Fibroblast of skin of left biceps (primary cell): ENCODE measurements at places on chromosomes 2 and 18.

DNA sequence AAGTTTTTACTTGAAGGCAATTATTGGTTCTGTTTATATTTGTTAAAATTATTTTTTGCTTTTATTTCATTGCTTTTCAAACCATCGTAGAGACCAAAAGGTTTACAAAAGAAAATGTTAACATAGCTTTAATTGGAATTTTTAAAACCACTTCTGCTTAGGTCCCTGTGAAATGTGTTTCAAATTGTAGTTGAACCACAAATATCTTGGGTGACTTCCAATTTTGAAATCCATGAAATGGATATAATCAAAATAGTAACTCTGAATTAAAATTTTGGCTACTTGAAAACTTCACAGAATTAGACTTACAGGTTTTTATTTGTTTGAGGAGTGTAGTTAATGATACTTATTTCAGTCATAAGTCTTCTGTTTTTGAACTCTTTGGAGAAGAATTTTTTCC lies 3.1 kb upstream of the SPAG16 start:
- DNase-seq: peak; percentile 60

GRCh38 chr2:73968357-73968937 lies 16.3 kb upstream of the TET3 start:
- DNase-seq: no peak

DNA sequence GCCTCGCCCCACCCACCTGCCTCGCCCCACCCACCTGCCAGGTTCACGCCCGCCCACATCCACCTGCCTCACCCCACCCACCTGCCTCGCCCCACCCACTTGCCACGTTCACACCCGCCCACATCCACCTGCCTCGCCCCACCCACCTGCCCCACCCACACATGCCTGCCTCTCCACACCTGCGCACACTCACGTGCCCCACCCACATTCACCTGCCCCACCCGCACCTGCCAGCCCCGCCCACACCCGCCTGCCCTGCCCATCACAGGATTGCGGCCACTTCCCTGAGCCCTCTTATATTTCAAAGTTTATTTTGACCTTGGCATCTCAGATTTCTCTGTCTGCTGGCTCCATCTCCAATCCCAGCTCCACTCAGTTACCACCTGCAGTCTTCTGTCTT lies 217.5 kb upstream of the SOX11 start:
- DNase-seq: no peak

- DNase-seq: no peak
Observed at GRCh38 chr2:186256540-186256939, 229.5 kb upstream of the ZC3H15 start.

- DNase-seq: no peak
Observed at GRCh38 chr2:196159221-196159892, 12.0 kb downstream of the STK17B start.

DNA sequence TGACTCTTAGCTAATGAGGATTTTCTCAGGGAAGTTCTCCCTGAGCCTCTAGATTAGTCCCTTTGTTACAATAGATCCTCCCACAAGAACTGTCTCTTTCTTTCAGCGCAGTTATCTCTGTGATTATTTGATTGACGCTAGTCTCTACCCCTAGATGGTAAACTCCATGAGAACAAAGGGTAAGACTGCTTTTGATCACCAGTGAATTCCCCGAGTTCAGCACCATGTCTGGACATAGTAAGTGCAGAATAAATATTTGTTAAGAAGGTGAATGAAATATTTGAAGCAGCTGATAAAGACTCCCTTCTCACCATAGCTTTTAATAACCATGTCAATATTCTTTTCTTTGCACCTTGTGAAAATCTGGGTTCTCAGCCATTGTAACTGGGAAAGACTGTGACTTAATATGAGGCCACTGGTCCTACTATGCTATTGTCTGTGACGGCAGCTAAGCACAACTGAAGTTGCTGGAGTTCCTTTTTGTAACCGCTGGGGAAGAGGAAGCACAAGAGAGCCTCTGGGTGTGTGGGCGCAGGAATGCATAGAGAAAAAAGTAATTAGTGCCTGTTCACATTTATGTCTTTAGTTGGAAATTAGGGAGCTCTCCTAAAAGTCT lies 214.7 kb downstream of the TGIF1 start:
- DNase-seq: no peak

GRCh38 chr2:234133004-234133403 lies 82.5 kb downstream of the SPP2 start:
- peak; percentile 45 for DNase-seq

DNA sequence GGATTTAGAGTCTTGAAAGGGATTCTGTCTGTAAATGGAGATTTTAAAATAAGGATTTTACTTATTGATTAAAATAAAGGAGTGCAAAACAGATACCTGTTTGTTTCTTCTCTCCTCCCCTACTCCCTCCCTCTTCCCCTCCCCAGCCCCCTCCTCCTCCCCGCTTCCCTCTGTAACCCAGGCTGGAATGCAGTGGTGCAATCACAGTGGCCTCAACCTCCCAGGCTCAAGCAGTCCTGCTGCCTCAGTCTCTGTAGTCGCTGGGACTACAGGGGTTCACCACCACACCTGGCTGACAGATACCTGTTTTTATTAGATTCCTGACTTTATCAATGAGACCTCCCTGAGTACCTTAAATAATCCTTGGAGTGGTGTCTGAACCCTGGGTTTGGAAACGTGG lies 57.1 kb downstream of the OXER1 start:
- no peak for DNase-seq

DNA sequence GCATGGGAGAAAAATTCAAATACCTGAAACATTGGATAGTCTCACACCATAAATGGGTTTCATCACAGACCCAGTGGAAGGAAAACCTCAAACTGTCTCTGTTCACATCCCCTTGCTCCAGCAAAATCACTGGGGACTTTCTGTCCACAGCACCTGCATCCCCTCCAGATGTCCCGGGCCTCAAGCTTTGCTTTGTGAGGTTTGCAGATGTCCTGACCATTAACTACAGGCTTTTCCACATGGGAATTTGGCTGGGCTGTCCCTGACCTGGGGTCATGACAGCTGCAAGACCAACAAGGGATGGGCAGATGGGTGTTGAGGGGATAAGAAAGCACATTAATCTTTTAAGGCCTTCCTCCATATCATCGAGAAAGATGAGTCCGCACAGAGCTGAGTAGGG lies 427.9 kb downstream of the TXNL1 start:
- DNase-seq: no peak

GRCh38 chr2:137367361-137367760 lies 596.9 kb upstream of the HNMT start:
- DNase-seq: no peak

- no peak for DNase-seq
Observed at GRCh38 chr18:35026407-35027061, 14.7 kb upstream of the MAPRE2 start.

DNA sequence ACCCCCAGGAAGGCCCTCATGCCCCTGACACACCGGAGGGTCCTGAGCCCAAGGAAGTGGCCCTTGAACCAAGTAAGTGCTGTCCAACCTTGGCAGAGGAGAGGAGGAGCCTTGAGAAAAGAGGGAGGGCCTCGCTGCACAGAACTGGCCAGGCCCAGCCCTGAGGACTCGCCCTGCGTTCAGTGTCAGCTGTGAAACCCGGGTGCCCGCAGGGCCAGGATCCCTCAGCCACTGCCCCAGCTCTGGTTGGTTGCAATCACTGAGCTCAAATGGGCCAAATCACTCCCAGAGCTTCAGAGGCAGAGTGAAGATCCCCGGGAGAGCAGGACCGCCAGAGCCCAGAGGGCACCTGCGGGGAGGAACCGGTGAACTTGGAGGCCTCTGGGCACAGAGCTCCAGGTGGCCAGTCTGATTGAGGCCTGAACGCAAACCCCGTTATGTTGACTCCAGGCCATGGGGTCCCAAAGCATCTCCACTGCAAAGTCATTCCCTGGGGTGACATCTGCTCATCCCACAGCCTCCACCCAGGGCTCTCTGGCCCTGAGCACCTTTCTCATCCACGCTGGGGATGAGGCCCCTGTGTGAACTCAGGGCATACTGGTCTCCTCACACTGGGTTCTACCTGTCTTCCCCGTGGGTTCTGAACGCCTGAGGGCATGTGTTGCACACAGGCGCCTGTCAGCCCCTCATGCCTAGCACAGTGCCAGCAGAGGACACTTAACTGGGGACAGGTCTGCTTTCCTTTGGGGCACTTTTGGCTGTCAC lies 11.9 kb downstream of the GBX2 start:
- no peak for DNase-seq

DNA sequence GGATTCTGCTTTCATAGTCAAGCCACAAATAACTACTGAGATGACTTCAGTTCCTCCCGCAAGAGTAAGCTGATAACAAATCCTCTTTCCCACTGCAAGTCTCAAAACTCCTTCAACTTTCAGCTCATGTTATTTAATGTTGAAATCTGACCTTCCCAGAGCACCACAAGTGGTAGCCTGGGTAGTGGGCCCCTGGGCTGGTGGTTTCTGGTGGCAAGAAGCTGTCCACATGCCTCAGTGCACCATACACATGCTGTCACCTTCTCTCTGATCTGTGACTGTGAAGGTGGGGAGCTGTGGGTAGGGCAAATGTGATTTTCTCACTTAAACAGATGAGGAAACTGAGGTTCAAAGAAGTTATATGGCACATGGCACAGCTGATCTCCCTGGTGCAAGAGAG lies 246.1 kb upstream of the EPAS1 start:
- DNase-seq: no peak

DNA sequence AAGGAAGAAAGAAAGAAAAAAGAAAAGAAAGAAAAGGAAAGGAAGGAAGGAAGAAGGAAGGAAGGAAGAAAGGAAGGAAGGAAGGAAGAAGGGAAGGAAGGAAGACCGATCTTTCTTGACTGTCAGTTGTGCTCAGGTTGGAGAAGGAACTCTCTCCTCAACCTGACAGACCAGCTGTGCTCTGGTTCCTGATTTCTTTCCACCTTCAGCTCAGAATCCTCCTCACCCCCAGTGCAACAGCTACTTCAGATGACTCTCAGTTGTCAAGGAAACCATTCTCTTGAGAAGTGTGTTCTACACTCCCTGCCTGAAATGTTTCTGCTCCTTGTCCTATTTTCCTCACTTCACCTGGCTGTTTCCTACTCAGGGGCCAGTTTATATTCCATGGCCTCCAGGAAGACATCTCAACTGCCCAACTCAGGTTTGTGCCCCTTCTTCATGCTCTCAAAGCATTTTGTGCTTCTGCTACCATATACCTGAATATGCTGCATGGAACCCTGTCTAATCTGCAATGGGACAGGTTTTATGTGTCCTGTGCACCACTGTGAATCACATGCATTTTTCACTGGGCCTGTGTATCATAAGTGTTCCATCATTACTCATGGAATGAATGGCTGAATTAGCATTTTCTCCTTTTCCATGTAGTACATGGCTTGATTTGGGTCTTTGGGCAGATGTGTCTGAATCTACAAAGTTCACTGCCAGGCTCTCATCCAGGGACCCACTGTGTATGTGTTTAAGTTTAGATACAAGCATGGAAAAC lies 32.8 kb upstream of the DOCK10 start:
- no peak for DNase-seq

DNA sequence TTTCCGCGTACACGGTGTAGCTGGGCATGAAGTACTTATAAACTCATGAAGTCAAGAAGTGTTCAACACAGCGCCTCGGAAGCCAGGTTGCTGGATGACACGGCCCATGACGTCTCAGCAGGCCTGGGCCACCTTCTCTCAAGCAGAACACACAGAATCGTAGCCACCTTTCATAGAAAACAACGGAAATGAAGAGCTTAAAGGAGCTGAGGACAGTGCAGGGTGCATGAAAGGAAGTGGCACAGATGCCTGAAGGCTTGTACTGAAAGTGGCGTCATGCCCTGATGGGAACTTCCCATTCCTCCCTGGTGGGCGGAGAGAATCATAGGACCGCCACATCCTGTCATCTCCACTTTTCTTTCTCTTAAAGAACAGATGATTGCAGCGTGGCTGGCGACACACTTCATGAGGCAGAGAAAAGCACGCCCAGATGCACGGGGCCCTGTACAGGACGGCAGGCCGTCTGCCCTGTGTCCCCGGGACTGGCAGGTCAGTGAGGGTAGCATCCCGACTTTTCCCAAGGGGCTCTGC lies 31.1 kb downstream of the HDAC4 start:
- no peak for DNase-seq

DNA sequence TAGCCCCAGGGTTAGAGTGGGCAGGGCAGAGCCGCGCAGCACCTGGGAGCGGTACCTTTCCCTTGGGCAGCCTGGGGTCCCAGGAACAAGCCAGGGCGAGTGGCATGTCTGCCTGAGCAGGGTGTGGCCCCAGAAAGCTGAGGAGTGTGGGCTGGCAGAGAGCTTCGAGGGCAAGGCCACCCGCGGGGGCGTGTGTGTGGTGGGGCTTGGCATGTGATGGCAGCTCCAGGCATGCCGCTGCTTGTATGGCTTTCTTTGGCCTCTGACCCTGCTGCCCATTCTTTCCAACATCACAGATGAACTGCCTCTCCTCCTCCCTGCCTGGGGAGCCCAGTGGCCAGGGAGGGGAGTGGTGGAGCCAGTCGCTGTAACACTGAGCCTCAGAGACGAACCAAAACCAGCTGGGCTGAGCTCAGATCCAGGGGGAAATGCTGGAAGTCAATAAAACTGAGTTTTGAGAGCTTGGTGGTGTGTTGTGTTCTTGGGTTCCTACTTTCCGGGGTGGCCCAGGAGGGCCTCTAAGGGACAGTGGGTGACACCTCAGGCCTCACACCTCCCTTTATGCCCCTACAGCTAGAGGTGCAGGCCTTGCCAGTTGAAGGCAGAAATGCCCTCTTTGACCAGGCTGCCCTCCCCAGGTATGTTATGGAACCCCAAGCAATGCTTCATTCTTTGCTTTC lies 7.4 kb downstream of the DNAJB2 start:
- DNase-seq: no peak

GRCh38 chr2:152407204-152407721 lies 72.3 kb downstream of the FMNL2 start:
- DNase-seq: no peak

GRCh38 chr2:71930049-71930681 lies 217.5 kb downstream of the CYP26B1 start:
- no peak for DNase-seq

DNA sequence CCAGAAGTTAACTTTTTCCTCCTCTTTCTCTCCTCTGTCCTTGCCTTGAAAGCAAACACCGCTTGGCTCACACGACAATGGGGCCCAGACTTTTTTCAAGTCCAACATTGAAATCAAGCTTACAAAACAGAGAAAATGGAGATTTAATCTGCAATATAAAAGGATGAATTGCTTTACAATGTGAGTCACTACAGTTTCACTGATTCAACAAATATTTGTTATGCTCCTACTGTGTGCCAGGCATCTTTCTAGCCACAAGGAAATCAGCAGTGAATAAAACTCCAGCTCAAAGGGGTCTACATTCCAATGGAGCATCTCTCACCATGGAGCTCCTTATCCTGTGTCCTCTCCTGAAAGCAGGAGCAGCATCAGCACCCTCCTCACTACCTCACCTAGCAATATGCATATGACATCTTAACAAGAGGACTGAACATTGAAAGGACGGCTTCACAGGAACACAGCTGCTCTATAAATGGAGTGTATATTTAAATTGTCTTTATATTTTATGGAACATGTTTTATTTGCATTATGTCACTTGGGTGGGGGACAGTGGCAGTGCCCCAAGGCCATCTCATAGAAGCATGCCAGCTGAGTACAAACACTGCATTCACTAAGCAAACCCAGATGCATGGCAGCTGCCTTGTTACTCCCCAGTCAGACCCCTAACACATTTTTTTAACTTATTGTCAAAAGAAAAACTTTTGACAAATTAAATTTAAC lies 39.5 kb downstream of the PKDCC start:
- no peak for DNase-seq
